ENCODE measurements at places on chromosomes 4 and X.

DNA sequence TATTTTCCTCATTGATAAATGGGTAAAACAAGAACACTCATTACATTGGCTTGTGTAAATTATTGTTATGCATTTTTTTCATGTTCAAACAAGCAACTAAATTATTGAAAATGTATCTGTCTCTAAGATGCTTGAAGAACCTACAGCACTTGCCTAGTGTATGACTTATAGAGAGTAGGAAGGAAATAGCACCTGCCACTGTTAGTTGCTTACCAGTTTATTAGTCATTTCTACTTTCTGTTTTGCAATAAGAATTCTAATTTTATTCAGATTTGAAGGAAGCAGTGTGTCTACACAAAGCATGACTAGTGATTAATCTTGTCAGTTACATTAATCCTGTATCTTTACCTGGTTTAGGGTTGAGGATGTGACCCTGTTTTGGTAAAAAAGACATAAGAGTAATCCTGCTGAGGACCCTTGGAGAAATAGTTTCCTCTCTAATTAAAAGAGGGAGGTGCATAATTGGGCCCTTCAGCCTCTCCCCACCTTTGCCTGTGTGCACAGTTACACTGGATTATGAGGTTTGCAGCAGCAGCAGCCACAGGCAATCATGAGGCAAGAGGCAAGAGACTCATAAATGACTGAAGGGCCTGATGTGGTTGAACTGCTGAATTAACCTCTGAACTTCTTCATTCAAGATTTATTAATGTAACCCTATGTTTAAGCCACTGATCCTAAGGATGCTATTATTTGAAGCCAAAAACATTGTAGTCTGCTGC, 1202.1 kb downstream of the ADGRL3 start:
- no peak for DNase-seq

- DNase-seq, result peak; percentile 52
Observed at GRCh38 chr4:68451246-68452211, 4.3 kb downstream of the TMPRSS11E start.

- DNase-seq, result no peak
Observed at GRCh38 chr4:148366251-148366650, 76.0 kb downstream of the NR3C2 start.

DNA sequence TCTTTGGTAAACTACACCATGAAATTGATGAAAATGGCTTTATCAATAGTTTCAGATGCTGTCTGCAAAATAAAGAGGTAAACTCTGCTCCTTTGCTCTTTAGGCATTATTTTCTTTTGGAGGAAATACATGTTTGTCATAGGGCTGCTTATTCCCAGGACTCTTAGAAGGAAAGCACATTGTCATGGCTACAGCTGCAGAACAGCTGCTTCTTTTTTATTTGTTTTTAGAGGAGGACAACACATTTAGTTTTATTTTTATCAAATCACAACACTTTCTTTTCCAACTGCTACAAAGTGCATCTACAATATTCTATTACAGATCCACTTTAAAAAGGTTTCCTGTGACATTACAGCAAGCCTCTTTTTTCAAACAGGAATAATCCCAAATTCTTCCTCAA, 12.7 kb upstream of the HPF1 start:
- DNase-seq, result no peak

- no peak for DNase-seq
Observed at GRCh38 chr4:86981789-86982188, 47.0 kb downstream of the AFF1 start.

DNA sequence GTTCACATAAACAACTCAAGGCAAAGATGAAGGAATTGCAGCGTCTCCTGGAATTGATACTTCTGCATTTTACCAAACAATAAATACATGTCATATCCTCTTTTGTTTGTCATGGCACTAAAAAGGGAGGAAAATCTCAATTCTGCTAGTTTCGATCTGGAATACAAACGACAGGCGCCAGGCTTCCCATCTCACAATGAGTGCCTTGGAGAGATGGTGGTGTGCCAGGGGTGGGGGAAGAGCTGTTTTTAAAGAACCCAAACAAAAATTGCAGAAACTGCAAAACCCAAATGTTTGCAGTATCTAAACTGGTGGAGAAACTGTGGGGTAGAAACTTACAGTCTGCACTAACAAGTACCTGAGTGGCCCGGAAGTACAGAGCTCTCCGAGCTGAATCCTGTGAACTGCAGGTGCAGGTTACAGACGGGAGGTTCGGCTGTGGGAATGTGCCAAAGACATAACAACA, 53.0 kb upstream of the KLF3 start:
- DNase-seq, result no peak

DNA sequence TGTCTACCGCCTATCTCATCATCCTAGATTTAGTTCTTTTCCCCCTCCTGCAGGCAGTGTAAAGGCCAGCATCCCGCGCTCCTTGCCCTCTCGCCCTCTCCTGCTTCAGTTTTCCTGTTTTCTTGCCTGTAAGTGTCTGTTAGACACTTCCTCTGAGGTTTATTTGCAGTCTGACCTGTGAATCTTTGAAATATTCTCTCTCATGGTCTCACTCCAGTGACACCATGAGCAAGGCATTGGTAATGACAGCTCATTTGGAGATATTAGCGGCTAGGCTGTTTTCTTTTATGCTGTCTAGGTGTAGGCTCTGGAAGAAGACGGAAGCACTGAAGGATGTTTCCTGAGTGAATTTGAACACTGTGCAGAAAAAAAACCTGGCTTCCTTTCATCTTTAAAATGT, 179.6 kb downstream of the KDR start:
- peak; percentile 8 for DNase-seq

DNA sequence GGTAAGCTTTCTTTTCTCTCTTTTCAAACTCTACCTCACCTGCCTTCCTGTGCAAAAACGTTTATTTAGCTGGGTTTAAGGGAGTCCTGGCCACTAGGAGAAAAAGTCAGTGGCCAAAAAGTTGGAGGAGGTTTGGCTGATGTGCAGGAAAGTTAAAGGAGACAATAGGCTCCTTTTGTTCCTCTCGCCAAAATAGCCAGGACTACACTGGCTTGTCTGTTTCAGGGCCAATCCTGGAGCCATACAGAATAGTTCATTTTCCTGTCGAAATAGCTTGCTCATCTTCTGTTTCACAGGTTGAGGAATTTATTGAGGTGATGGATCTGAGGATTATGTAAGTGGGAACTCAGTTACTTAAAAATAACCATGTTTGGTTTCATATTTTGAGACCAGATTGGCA, 423 bp downstream of the HEPH start:
- DNase-seq, result no peak

GRCh38 chr4:101252721-101253120, 94.6 kb downstream of the PPP3CA start:
- peak; percentile 15 for DNase-seq

DNA sequence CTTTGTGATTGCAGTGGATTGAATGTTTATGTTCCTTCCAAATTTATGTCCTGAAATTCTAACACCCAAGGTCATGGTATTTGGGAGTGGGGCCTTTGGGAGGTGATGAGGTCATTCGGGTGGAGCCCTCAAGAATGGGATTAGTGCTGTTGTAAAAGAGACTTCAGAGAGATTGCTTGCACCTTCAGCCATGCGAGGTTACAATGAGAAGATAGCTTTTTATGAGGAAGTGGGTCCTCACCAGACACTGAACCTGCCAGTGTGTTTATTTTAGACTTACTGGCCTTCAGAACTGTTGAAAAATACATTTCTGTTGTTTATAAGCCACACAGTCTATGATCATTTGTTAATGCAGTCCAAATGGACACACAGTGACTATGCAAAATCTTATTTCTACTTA, 161.0 kb upstream of the GPRIN3 start:
- no peak for DNase-seq

DNA sequence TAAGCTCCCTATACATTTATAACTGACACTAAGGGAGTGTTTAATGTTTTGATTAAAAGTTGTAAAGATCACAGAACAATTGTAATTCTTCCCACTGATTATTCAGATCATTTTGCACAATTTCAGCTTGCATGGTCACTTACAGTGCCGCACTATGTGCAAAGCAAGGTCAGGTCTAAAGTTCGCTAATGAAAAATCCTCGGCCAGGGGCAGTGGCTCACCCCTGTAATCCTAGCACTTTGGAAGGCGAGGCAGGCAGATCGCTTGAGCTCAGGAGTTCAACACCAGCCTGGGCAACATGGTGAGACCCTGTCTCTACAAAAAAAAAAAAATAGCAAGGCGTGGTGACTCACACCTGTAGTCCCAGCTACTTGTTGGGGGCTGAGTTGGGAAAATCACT, 57.0 kb downstream of the PKD2 start:
- DNase-seq, result no peak

DNA sequence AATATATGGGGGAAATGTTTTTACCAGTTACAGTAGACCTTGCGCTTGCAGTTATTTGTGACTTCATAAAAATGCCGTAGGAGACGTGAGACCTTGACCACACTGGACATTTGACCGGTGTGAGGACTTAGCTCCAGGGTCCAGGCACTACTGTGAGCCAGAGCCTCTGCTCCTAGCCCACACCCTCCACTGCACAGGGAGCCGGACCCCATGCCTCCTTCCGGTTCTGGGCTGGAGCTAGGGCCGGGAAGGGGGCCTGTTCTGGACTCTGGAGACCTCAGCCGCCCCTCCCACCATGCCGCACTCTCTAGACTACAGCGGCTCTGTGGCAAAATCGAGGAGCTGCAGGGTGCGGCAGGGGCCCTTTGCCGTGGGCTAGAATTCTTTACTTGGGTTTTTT, 5.3 kb downstream of the PCGF3 start:
- no peak for DNase-seq

DNA sequence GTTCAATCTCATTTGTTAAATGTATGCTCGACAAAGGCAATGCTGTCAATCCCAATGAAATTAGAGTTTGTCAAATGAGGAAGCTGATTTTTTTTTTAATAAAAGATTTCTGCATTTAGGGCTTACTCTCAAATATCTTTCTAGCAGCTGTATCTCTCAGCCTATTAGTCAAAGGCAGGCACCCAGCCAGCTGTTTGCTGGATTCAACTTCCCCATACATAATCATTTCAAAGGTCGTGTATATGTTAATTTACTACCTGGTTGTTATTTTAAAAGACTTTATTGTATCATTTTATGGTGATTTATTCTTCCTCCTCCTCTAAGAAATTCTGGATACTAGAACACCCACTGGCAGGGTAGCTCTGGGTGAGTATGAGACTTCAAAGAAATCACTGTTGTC, 27.1 kb downstream of the RAI2 start:
- DNase-seq, result no peak

GRCh38 chr4:164768516-164768915, 14.6 kb downstream of the SMIM31 start:
- DNase-seq, result peak; percentile 28

DNA sequence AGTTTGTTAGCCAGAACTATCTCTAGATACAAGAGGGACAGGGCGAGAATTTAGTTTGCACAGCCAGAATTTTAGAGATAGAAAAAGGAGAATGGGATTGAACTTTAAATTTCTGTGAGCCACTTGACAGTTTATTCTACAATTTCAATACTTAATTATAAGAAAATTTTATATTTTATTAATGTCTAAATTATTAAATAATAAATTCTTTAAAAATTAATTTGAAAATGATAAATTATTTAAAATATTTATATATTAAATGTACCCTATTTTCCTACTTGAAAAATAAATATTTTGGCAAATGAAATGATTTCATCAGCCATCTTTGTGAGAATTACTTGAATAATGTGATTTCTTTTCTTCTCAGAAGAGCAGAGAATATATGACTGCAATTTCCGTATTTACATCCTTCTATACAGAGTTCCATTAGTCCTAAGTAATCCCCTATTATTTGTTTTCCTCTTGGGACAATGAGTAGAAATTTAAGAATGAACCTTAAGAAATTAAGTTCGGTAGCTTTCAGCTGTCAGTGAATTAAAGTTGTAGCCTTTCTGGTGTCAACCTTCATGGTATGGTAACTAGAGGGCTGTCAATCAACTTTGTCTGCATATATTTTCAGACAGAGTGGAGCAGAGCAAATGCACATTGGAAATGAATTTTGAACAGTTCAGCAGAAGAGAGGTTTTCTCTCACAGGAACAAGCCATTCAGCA, 763.9 kb downstream of the PCDH18 start:
- no peak for DNase-seq

DNA sequence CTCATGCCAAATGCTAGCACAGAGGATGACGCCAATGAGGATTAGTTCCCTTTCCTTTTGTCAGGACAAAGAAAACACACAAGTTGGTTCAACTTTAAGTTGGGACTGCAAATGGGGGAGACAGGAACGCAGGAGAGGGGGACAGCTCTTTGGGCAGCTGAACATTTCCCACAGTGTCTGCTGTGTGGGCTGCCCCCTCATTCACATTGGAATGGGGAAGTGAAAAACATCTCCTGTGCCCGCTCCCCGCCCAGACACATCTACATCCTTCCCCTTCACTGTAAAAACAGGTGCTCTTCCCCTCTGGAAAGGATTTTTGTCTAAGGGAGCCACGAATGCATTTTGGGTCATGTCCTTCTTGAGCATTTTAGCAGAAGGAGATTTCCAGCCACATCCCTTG, 44.5 kb upstream of the TBC1D9 start:
- DNase-seq, result no peak

DNA sequence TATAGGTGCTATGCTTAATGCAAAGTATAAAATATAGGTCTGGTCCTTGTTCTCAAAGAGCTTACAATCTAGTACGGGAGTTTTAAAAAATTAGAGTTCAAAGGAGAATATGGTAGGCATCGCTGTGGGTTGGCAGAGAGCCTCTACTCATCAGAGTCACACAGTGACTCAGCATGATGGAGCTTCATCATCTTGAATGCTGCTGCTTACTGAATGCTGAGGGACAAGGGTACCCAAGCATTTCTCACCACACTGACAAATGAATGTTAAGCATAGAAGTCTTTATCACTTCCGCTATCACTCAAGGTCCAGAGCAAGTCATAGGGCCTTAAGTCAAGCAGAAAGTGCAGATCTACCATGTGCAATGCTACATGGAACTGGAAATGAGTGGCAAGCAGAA, 268.6 kb upstream of the IGFBP7 start:
- peak; percentile 91 for DNase-seq

DNA sequence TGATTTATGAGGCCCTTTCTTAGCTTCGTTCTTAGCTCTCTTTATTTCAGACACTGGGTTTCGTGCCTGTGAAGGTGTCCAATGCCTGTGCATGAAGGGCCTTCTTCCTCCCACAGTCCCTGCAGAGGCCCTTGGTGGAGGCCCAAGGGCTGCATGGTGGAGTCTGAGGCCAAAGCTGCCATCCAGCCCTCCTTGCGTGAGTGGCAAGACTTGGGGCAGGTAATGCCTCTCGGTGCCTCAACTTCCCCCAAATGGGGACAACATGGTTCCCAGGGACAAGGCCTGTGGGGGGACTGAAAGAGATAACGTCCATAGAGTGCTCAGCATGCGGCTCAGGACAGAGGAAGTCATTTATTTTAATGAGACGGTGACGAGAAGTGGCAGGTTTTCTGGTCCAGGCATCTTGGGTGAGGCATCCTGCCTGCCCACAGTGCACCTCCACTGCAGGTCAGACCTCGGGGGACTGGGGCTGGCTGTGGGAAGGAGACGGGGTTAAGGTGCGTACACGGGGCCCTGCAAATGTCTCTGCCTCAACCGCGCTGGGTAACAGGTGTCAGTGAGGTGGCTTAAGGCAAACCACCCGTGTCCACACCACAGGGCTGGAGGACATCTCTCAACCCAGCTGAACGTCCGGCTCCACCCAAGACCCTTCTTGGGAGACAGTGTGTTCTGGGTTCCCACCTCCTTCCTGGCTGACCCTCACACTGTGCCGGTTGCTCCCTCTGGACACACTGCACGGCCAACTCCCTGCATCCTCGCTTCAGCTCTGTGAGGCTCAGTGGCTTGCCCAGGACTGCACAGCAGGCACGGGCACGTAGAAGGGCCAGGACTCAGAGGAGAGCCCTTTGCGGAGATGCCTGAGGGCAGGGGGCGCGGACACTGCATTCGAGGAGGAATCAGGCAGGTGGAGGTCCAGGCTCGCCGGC, 50.5 kb downstream of the PSAPL1 start:
- no peak for DNase-seq

- no peak for DNase-seq
Observed at GRCh38 chr4:178165951-178166308, 723.7 kb upstream of the AGA start.

All from HT1080 (cell line).